ENCODE measurements at places on chromosomes 6 and 20.

- DNase-seq = no peak
These were observed 25.5 kb downstream of the NPEPL1 start for GRCh38 chr20:58718121-58718563.

GRCh38 chr20:8144282-8145245, 12.5 kb downstream of the PLCB1 start:
- no peak for DNase-seq

- no peak for DNase-seq
These were observed 54.5 kb downstream of the ADGRG6 start for GRCh38 chr6:142356201-142356883.

- no peak for DNase-seq
These were observed 61.0 kb downstream of the EDN3 start for GRCh38 chr20:59361411-59361810.

DNA sequence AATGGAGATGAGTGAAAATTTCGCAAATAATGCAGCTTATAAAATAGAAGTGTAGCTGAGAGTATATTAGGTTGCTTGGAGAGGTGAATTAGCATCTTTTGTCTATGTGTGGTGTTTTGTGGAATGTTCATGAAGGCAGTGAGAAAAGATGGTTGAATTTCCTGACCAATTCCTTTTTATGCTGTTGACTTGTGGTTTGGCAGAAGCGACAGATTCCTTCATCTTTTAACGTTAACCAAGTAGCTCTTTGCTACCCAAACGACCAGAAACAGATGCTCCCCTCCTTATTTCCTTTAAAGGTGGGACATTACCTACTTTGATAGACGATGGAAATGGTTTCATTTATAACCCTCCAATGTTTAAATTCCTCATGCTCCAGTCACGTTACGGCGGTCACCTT, 390.5 kb downstream of the QKI start:
- no peak for DNase-seq

DNA sequence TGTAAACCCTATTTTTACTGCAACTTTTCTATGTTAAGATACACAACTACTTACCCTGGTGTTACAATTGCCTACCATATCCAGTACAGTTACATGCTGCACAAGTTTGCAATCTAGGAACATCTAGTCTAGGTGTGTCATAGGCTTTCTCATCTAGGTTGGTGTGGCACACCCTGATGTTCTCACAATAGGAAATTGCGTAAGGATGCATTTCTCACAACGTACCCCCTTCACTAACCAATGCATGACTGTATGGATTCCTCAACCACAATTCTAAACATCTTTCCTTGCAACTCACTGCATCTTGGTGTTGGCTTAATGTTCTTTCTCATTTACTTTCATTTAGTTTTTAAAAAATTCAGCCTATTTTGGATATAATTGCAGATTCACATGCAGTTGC, 31.6 kb downstream of the GJA10 start:
- no peak for DNase-seq

GRCh38 chr6:17057322-17057721, 44.5 kb upstream of the STMND1 start:
- DNase-seq = no peak

GRCh38 chr6:139439349-139439748, 64.9 kb upstream of the CITED2 start:
- DNase-seq = no peak

DNA sequence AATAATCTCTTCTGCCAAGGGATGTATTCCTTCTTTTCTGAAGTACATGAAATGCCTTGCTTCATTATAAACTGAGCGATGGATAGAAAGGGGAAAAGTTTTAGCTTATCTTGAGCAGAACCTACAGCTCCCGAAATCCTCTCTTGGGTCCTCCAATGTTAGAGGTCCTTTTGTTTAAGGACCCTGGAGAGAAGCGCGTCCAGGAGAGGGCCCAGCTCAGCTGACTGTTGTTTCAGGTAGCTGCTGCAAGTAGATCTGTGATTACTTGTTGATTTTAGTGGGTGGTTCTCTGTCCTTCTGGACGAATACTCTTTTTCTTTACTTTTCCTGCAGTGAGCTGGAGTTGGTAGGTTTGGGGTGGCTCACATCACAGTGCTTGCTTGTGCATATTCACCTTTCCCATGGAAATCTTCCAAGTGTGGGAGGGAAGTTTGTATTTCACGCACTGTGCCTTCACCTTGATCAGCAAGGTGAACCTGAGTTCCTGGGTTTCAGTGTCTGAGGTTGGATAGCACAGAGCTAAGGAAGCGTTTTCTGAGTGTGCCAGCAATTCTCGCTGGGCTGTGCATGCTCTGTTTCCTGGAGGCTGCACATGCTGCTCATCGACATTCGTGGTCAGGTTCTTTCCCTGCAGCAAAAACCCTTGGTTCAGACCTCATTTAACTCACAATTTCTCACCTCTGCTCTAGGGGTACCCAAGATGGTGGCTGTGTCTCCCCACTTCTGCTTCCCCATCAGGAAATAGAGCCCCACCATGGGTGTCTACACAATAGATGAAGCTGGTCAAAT, 176.3 kb downstream of the JARID2 start:
- DNase-seq = no peak

- DNase-seq = no peak
These were observed 2.4 kb downstream of the KIF13A start for GRCh38 chr6:17984812-17985670.

- no peak for DNase-seq
These were observed at the start of gene SLC52A3 for GRCh38 chr20:768426-768978. Gene SLC52A3, minus strand, starts transcription at chr20:768500. Its CDS starts 2,726 bp downstream, at chr20:765774.

GRCh38 chr6:41604006-41604405, 34.3 kb upstream of the MDFI start:
- no peak for DNase-seq

GRCh38 chr20:22586645-22587310, 2.4 kb upstream of the FOXA2 start:
- no peak for DNase-seq

- no peak for DNase-seq
These were observed 24.1 kb upstream of the SALL4 start for GRCh38 chr20:51826372-51826771.

GRCh38 chr6:27814665-27815424, 97.4 kb downstream of the OR2B2 start:
- DNase-seq = no peak
